ENCODE measurements at places on chromosomes 13 and 19. TPM values are rescaled to one million over a fixed set of nuclear protein-coding genes. Genes with fewer than 3 reads are reported as not detected.

Gene AMH
- total RNA-seq: 3.5 TPM

Gene SUPT20H
- total RNA-seq: 64.5 TPM

Gene LILRB4
- total RNA-seq: not detected

Gene PRR19
- total RNA-seq: 1.0 TPM

Gene TBC1D17
- total RNA-seq: 15.9 TPM

Gene ZNF616
- 38.4 TPM for total RNA-seq

Gene CACNA1A
- 16.5 TPM for total RNA-seq

Gene IER2
- 55.4 TPM for total RNA-seq

Gene WDR87
- total RNA-seq: not detected

Gene ZNF442
- total RNA-seq: 6.0 TPM

Gene B3GNT3
- total RNA-seq: not detected

GRCh38 chr19:51571599-51571998, 516 bp downstream of the ZNF175 start:
- no peaks in the 10 kb centered on the region for H3K36me3 ChIP-seq
- no peaks in the 10 kb centered on the region for H3K4me1 ChIP-seq
- no peak for DNase-seq
- H3K27me3 ChIP-seq: peaks cover 20% of the 10 kb centered on the region
- no peak overlapping the region for H3K27ac ChIP-seq

DNA sequence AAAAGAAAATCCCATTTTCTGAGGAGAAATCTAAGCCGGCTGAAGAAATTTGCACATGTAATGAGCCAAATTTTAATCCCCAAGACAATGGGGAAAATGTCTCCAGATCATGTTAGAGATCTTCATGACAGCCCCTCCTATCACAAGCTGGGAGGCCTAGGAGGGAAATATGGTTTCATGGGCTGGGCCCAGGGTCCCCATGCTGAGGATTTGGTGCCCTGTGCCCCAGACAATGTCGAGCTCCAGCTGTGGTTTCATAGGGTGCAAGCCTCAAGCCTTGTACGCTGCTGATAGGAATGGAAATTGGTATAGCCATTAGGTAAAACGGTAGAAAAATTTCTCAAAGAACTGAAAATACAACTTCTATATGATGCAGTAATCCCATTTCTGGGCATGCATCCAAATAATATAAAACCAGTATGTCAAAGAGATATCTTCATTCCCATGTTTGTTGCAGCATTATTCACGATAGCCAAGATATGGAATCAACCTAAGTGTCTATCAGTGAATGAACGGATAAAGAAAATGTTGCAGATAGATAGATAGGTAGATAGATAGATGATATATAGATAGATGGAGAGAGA, 19.3 kb upstream of the FREM2 start:
- H3K4me1 ChIP-seq: no peaks in the 10 kb centered on the region
- no peaks in the 10 kb centered on the region for H3K27me3 ChIP-seq
- H3K36me3 ChIP-seq: no peaks in the 10 kb centered on the region
- DNase-seq: no peak
- H3K4me3 ChIP-seq: no peak overlapping the region

GRCh38 chr13:92218615-92219014, 820.2 kb downstream of the GPC5 start:
- H3K27me3 ChIP-seq: no peaks in the 10 kb centered on the region
- H3K36me3 ChIP-seq: no peaks in the 10 kb centered on the region
- H3K4me1 ChIP-seq: peaks cover 8% of the 10 kb centered on the region
- no peak overlapping the region for H3K4me3 ChIP-seq

DNA sequence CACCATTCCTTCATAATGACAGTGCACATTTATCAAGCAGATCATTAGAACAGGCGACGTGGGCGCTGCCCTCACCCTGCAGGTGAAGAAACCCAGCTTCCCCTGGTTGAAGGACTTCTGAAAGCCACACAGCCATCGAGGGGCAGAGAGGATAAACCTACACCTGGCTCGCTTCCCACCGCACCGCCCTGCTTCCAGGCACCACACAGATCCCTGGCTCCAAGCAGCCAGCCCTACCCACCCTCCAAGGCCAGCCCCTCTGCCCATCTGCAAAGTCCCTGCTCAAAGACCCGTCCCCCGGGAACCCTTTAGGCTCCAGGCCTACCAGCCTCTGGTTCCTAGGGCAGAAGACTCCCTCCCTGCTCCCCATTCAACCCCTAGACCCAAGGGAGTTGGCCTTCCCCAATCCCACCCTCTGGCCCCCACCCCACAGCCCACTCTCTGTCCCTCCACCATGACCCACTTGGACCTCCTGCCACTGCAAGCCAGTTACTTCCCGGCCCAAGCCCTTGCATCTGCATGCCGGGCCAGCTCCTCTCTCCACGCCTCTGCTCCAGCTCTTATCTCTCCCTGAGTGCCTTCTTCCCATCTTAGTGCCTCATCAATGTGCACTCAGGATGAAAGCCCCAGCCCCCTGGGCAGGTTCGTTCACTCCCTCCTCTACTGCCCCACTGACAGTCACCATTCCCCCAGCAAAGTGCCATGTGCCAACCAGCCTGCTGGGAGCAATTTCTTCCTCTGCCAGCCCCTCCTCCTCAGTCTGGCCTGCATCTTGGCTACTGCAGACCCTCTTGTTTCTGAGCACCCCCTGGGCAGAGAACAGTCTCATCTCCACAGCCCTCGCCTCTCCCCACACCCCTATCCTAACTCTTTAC, 28.0 kb downstream of the PEPD start:
- no peak overlapping the region for H3K27ac ChIP-seq
- no peaks in the 10 kb centered on the region for H3K36me3 ChIP-seq
- no peak overlapping the region for H3K4me3 ChIP-seq
- no peak for DNase-seq
- no peaks in the 10 kb centered on the region for H3K27me3 ChIP-seq
- no peaks in the 10 kb centered on the region for H3K4me1 ChIP-seq

DNA sequence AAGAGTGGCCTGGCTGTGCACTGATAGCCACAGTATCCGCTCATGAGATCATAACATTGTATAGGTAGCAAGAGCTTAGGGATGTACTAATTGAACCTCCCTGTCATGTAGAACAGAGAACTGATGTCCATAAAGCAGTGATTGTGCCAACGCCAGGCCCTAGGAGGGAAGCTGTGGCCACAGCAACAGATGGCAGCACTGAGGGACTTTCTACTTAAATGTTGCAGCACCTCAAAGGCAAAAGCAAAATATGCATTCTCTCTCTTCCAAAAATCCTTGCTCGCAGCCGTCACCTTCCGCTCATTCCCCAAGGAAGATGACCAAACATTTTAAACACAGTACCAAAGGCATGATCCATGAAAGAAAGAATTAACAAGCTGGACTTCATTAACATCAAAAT, 32.3 kb downstream of the COL4A1 start:
- no peaks in the 10 kb centered on the region for H3K36me3 ChIP-seq
- DNase-seq: peak; percentile 38
- no peak overlapping the region for H3K27ac ChIP-seq
- H3K27me3 ChIP-seq: no peaks in the 10 kb centered on the region
- H3K4me1 ChIP-seq: peaks cover 11% of the 10 kb centered on the region

DNA sequence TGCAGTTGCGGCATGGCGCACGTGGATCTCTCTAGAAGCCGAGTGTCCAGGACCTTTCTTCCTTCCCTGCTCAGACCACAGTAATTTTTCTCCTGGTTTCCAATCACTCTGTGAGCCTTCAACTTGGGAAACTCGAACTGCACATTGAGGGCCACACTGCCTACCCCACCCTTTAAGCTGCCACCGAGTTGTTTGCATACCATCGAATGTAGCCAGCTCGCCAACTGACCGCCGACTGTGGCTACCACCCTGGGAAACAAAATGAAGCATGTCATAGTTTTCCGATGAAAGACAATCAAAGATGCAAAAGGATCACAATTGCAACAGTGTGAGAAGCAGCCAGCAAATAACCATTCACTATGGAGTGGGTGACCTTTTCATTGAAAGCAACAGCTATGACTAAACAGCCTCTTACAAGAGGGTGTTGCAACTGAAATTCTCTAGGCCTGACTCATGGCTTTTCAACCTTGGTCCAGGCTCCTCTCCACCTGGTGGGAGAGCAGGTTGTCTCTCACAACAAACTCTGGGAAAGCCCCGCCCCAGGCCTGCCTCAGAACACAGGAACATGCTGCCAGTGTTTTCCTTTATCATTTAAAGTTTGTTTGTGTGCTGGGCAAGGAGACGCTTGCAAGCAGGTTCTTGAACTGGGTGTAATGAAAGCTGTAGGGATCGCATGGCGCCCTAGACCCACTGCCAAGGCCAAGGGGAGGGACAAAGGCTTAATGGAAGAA, 141.7 kb upstream of the SERP2 start:
- DNase-seq: no peak
- H3K27me3 ChIP-seq: no peaks in the 10 kb centered on the region
- no peak overlapping the region for H3K4me3 ChIP-seq
- H3K4me1 ChIP-seq: no peaks in the 10 kb centered on the region
- H3K27ac ChIP-seq: no peak overlapping the region

GRCh38 chr19:17706750-17707181, 12.5 kb upstream of the MAP1S start:
- no peaks in the 10 kb centered on the region for H3K4me1 ChIP-seq
- H3K36me3 ChIP-seq: no peaks in the 10 kb centered on the region
- no peak overlapping the region for H3K27ac ChIP-seq
- DNase-seq: peak; percentile 86

DNA sequence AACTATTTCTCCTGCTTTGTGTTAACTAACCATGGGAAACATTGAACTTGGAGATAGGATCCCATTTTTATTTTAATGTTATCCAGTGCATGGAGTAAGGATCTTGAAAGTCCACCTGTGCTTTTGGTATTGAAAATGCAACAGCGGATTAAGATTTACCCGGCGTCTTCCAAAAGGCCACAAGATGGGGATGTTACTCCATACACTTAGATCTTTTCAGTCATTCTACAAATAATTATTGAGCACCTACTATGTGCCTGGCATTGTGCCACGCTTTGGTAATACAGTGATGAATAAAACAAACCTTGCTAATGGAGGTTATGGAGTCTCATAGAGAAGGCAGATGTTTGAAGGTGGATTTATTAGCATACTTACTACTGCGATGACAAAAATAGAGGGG, 56.9 kb downstream of the RFC3 start:
- no peaks in the 10 kb centered on the region for H3K36me3 ChIP-seq
- H3K27ac ChIP-seq: no peak overlapping the region
- H3K27me3 ChIP-seq: no peaks in the 10 kb centered on the region
- no peak for DNase-seq
- no peaks in the 10 kb centered on the region for H3K4me1 ChIP-seq

- H3K27me3 ChIP-seq: no peaks in the 10 kb centered on the region
- DNase-seq: no peak
- no peak overlapping the region for H3K4me3 ChIP-seq
- H3K27ac ChIP-seq: no peak overlapping the region
- H3K4me1 ChIP-seq: no peaks in the 10 kb centered on the region
These were observed 86.2 kb downstream of the ANKRD10 start for GRCh38 chr13:110828705-110829104.

DNA sequence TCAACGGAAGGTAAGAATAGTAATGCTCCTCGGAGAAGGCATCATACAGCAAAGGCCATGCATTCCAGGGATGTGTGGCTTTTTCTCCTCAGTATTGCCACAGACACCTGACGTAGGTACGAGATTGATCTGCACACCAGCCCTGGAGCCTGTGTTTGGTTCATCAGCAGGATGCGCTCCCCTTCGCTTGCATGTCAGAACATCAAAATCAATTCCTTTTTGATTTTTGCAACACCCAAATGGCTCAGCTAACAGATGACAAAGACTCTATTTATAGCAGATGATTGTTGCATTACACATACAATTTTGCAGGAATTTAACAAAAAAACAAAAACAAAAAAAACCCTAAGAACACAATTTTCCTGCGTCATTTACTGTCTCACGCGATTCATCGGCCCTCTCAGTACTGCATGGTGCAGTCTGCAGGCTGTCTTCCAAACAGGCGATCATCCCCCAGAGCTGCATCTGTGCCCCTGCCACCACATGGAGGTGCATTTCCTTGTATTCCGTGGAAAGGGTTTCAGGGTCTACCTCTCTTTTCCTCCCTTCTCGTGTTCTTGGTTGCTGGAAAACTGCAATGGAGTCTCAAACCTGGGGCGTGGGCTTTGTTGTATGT, 207.3 kb downstream of the TEX29 start:
- DNase-seq: no peak
- peaks cover 8% of the 10 kb centered on the region for H3K4me1 ChIP-seq
- H3K36me3 ChIP-seq: no peaks in the 10 kb centered on the region
- H3K4me3 ChIP-seq: no peak overlapping the region

GRCh38 chr13:39297664-39298171, 259.5 kb downstream of the NHLRC3 start:
- no peak for DNase-seq
- H3K36me3 ChIP-seq: no peaks in the 10 kb centered on the region
- no peak overlapping the region for H3K4me3 ChIP-seq

DNA sequence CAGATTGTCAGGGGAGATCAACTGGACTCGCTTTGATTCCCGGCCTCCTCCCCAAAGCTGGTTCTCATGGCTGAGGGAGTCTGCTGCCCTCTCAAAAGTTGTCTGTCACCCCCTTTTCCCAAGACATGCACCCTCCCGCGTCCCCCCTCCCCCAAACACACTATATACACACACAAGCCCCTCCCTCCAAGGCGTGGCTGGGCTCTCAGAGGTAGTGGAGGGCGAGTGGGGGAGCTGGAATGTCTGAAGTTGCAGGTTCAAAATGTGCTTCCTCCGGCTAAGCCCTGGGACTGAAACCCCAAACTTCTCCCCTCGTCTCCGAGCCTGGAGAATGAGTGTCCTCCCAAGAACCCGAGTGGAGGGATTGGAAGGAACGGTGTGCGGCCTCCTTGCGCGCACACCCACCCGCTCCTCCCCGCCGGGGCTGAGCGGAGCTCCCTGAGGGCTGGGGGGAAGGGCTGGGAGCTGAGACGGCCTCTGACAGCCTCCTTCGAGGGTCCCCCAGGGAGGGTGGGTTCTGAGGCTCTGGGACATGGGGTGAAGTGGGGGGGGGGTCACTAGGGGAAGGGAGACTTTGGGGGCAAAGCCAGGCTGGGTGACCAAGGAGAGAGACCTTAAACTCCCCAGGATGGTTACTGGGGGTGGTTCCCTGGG, 9.9 kb upstream of the MEIS3 start:
- peaks cover 14% of the 10 kb centered on the region for H3K4me1 ChIP-seq
- peak overlapping the region; percentile 5 for H3K4me3 ChIP-seq
- no peak overlapping the region for H3K27ac ChIP-seq
- DNase-seq: no peak
- H3K27me3 ChIP-seq: peaks cover 30% of the 10 kb centered on the region

- no peak overlapping the region for H3K4me3 ChIP-seq
- no peaks in the 10 kb centered on the region for H3K27me3 ChIP-seq
- no peak overlapping the region for H3K27ac ChIP-seq
- no peaks in the 10 kb centered on the region for H3K36me3 ChIP-seq
- DNase-seq: no peak
These were observed 775.9 kb upstream of the KLHL1 start for GRCh38 chr13:70884196-70884595.

GRCh38 chr19:34692549-34692948, 15.1 kb downstream of the ZNF302 start:
- H3K27me3 ChIP-seq: peaks cover 4% of the 10 kb centered on the region
- no peak overlapping the region for H3K27ac ChIP-seq
- no peak overlapping the region for H3K4me3 ChIP-seq
- H3K36me3 ChIP-seq: no peaks in the 10 kb centered on the region
- no peaks in the 10 kb centered on the region for H3K4me1 ChIP-seq

GRCh38 chr13:93899981-93900380, 579.5 kb downstream of the DCT start:
- no peak overlapping the region for H3K4me3 ChIP-seq
- H3K27ac ChIP-seq: no peak overlapping the region
- H3K4me1 ChIP-seq: no peaks in the 10 kb centered on the region
- no peak for DNase-seq

All from neural progenitor cell (in vitro differentiated cells).